ENCODE measurements at places on chromosomes 2 and 18. TPM values are rescaled to one million over a fixed set of nuclear protein-coding genes. Genes with fewer than 3 reads are reported as not detected.

- DNase-seq, result no peak
These were observed 27.8 kb downstream of the SLC14A1 start for GRCh38 chr18:45751766-45752165.

DNA sequence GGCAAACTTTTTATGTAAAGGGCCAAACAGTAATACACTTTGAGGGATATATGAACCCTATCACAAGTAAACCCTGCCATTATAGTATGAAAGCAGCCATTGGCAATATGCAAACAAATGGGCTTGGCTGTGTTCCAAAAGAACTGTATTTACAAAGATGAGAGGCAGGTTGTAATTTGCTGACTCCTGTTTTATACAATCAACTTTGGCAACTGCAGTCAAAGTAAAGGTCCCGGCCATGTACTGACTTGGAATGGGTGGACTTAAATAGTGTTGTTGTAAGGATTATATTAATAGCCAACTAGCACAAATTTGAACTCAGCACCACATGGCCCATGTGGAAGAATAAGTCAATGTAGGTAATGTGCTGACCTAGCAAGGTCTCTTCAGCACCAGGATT lies 223.4 kb downstream of the WDPCP start:
- no peak for DNase-seq

GRCh38 chr18:47254341-47254939 lies 3.0 kb upstream of the SKOR2 start:
- peak; percentile 26 for DNase-seq

DNA sequence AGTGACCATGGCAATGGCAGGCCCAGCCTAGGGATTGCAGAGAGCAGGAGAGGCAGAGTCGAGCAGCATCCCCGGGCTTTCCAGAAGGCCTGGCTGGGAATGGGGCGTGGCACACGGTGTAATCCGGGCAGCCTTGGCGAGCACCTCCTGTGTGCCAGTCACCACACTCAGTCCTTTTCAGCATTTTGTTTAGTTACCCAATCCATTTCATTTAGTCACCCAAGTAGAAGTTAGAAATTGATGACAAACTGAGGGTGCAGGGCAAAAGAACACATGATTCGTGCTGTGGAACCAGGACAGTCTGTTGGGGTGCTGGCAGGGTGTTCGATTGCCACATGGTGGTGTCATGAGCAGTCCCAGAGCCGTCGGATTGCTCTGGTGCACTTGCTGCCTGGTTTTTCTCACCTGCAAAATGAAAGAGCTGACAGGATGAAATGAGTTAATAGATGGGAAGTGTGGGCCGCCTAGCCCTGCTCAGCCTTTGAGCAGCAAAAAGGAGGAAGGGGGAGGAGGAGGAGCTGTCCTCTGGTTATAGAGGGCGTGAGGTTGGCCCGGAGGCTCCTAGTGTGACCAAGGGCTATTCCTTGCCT lies 299.4 kb downstream of the AGAP1 start:
- peak; percentile 29 for DNase-seq

- no peak for DNase-seq
These were observed 111.7 kb downstream of the ACVR1 start for GRCh38 chr2:157764386-157764785.

- DNase-seq, result no peak
These were observed 19.1 kb downstream of the FHL2 start for GRCh38 chr2:105379741-105380186.

DNA sequence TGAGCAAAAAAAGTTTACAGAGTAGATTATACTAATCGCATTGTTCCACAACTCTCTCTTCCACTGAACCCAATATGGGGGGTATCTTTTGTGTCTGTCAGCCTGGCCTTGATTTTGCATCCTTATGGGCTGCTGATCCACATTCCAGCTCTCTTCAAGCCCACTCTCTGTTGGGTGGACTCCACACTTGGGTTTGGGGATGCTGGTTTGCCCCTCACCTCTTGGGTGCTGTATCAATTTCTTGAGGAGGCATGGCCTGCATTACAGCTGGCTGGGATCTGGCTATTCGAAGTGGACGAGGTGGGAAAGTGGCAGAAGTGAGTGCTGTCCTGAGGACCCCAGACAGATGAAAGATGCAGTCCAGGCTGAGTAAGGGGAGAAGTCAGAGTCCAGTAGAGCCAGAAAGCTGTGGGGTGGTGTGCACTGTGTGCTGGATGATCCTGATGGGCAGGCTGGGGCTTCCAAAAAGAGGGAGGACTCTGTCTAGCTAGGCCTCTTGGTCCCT lies 141.4 kb downstream of the CAPN13 start:
- no peak for DNase-seq

GRCh38 chr2:206557321-206557720 lies 85.0 kb upstream of the FAM237A start:
- DNase-seq, result no peak

- peak; percentile 43 for DNase-seq
These were observed 36.0 kb downstream of the DNMT3A start for GRCh38 chr2:25305775-25306174.

DNA sequence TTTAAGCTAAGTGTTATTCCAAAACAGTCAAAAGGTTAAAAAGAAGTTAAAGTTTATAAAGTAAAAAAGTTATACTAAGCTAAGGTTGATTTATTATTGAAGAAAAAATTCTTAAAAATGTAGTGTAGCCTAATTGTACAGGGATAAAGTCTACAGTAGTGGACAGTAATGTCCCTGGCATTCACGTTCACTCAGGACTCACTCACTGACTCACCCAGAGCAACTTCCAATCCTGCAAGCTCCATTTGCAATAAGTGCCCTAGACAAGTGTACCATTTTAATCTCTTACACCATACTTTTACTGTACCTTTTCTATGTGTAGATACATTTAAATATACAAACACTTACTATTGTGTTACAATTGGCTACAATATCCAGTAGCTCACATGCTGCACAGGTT lies 86.1 kb downstream of the CACNB4 start:
- no peak for DNase-seq

- DNase-seq, result no peak
These were observed 35.4 kb upstream of the ITGAV start for GRCh38 chr2:186554429-186554828.

DNA sequence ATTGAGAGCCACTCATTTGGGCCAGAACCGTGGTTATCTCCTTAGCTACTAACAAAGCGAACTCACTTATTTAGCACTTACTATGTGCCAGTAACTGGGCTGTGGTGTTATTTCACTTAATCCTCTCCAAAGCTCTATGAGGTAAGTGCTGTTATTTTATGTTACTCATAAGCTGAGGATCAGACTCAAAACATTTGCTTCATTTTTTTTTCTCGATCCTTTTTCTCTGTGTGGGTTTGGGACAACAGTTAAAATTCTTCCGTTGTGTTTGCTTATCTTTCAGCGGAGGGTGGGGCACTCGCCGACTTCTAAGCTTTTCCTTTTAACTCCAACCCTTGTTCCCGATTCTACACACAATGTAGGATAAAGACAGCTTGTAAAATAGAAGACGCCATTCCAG lies 52.8 kb downstream of the TMEM178A start:
- DNase-seq, result no peak

DNA sequence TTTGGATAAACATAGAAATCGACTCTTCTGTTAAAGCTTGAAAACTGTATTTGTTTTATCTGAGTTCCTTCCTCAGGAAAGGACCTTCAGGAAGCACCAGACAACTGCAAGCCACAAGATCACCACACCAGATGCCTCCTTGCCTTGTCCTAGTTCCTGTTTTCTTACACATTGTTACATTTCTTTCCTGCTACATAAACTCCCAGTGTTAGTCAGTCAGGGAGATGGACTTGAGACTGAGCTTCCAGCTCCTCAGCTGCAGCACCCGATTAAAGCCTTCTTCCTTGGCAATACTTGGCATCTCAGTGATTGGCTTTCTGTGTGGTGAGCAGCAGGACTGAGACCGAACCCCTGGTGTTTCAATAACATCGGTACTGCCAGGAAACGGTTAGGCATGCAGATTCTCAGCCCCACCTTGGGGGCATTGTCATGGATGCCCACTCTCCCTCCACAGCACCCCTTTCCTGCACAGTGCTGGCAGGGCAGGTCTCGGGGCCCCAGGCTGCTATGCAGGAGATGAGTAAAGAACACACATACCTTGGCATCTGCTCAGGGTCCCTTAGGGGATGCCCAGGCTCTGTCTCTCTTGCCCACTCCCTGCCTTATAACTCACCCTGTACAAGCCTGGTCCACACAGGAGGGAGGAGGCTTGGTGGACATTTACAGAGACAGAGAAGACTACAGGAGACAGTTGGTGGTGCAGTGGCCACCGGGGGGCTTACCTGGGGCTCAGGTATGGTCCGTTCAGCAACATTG lies 32.6 kb downstream of the ANKMY1 start:
- no peak for DNase-seq

DNA sequence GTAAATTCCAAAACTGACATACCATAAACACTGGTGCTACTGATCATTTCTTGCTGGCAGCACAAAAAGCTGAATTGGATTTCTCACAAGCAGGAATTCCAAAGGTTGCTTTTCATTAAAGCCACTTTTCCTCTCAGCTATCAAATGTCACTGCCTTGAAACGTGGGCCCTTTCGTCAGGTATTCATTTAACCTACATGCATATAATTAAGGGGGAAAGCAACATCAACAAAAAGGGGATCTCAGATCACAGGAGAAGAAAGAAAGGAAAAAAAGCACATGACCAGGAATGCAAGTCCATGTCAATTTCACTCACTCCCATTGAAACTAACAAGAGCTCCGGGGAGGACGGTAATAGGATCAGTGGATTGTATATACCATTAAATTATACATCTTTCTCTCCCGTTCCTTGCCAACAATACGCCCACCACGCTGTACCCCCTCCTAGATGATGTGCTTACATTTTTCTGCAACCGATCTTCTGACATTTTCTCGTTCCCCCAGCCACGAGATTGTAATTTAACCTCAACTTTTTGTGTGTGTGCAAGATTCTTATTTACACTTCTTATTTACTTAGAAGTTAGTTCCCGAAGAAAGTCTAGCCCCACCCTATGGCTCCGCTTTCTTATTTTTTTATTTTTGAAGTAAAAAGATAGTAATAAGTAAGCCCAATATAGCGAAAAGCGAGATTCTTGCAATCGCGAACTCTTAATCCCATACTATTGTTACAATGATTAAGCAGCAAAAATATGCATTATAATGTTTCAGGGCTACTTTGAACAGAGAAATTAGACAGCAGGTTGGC lies 725 bp downstream of the FIGN start:
- no peak for DNase-seq

DNA sequence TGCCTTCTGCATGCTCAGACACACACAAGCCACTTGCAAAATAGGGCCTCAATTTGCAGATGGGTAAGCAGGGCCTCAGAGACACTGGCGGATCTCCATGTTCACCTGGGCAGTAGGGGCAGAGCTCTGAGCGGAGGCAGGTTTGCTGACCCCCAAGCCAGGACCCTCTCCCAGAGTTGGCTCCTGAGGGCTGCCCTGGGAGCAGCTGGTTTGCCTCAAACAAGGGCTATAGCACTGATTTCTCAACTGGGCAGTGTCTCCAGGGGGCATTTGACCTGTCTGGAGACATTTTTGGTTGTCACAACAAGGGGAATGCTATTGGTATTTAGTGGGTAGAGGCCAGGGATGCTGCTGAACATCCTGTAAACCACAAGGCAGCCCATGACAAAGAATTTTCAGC lies 11.6 kb downstream of the GLI2 start:
- no peak for DNase-seq

DNA sequence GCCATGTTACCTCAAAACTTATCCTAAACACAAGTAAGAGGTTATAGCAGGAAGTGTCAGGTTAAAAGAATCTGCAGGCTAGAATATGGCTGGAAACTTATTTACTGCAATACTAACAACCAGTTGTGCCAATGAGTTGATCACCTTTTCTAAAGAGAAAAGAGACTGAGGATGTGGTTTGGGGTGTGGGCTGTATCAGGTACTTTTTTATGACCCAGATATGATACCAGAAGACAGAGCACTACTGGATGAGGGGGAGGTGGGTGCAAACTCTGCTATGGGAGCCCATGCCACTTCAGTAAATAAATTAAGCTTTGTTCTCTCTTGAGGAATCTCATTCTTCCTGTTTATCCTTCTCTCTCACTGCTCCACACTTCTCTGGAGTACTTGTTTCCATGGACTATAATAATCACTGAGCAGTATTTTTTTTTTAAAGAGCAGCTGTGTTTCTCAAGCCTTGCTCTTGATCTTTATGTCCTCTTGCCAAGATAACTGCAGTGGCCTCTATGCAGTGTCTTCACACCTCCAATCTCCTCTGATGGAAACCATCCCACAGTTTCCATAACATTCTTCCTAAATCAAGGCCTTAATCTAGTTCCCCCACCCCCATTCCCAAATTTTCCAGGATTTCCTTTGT lies 51.2 kb upstream of the NOSTRIN start:
- no peak for DNase-seq

DNA sequence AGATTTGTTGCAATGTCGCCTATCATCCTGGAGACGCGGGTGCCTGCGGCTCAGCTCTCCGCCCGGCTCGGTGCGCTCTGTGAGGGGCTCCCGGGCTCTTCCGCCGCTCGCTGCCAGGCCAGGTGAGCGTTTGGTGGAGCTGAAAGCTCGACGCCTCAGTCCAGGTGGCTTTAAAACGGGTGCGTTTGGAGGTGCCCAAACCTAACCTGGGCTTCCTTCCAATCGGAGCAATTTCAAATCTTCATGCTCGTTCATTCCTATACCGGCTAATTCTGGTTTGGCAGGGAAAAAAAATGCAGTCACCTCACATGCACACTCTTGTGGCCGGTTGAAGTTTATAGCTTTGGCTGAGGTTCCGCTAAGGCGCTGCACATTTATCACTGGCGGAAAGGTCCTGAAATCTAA lies at the start of gene SLC16A14:
SLC16A14 (minus strand) TSS at position 274 of the 405 bp plus-strand sequence. CDS start 9,572 bp downstream, outside the sequence.
- DNase-seq, result no peak

VWA3B gene
- total RNA-seq, result 0.52 TPM

DNA sequence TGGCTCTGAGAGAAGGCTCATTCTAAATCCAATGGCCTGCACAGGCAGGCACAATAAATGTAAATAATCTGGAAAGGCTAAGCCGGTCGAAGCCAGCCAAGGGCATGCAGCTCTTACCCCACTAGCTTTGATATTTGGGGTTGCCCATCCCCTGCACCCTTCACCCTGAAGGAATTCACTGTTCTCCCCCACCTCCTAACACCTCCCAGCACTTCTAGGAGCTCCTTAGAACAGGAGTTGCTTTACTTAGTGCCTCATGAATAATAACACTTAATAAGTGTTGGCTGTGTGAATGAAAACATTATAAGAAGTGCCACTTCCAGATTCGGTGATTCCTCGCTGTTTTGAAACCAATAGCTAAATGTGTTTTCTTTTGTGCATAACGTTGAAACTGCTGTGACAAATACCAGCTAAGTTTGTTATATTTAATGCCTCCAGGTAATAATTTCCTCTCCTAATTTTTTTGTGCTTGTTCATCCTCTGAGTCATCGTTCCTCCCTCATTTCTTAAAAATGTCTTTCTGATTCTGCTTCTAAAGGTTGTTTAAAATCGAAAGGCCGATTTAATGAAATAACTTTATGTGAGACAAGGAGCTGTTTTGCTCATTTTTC lies 458.8 kb downstream of the METTL4 start:
- no peak for DNase-seq

- DNase-seq, result no peak
These were observed 372.6 kb downstream of the PLCL1 start for GRCh38 chr2:198177040-198177439.

GRCh38 chr2:230737300-230737699 lies 24.7 kb downstream of the CAB39 start:
- DNase-seq, result no peak

CRYGD gene
- not detected for total RNA-seq
